Muscle of back (tissue), 13 donors: ENCODE measurements at places on chromosomes 4 and X. TPM values are rescaled to one million over a fixed set of nuclear protein-coding genes. Genes with fewer than 3 reads are reported as not detected.
A peak's percentile ranks its signal among the peaks of the same experiment; 100 is the strongest.

DNA sequence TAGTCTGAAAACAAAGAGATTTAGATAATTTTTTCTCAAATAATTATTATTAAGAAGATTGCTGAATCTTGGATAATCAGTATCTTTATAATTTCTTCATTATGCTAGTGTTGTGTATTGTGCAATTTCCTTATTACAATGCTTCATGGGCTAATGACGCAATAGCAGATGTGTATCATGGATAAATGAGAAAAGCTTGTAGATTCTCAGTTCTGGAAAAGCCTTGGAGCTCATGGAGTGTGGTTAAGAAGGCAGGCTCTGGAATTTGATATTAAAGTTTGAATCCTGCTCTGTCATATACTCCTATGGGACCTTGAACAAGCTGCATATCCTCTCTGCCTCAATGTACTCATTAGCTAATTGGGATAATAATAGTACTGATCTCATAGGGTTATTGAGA, 18.9 kb upstream of the CXCL8 start:
- DNase-seq: no peak

GRCh38 chrX:138858438-138858837, 146.9 kb upstream of the FGF13 start:
- DNase-seq: peak; percentile 41

GRCh38 chr4:106269711-106270110, 46.3 kb downstream of the TBCK start:
- DNase-seq: no peak

- DNase-seq: no peak
These were observed 114.7 kb downstream of the SLC4A4 start for GRCh38 chr4:71453531-71453930.

FBXL5 gene
- 75.5 TPM for polyA plus RNA-seq

RHOH gene
- 0.28 TPM for polyA plus RNA-seq

DNA sequence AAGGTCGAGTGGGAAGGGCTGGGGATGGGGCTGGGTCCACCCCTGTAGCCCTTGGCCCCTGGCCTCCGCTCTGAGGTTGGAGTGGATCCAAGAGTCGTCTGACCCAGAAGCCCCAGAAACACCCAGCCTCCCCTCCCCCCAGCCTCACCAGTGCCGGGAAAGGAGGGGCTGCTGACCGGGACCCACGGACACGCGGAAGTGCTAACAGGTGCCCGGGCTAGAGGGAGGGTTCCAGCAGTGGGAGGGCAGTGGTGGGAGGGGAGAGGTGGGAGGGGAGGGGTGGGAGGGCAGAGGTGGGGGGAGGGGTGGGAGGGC, 131.8 kb upstream of the NKX1-1 start:
- no peak for DNase-seq

- DNase-seq: no peak
These were observed 727.6 kb downstream of the TRAM1L1 start for GRCh38 chr4:116357758-116358157.

DNA sequence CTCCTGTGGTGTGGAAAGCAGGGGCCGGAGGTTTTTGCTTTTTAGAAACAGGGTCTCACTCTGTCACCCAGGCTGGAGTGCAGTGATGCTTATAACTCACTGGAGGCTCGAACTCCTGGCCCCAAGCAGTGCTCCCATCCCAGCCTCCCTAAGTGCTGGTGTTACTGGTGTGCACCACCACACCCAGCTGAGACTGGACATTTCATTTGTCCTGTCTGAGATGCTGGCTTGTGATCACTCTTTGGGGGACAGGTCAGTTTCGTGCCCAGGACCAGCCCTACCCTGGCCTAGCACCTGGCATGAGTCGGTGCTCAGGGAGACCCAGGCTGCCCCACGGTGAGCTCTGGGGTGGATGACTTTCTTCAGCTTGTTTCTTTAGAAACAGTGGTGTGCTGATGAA, 11.3 kb downstream of the PSAPL1 start:
- no peak for DNase-seq
